Activated CD4-positive, alpha-beta T cell treated with anti-CD3 and anti-CD28 coated beads, Interleukin-2, amount 50 U/mL, for 4 hours (primary cell): ENCODE measurements at places on chromosomes 7 and 10.

- DNase-seq = no peak
Observed at GRCh38 chr7:3218411-3219225, 82.4 kb upstream of the SDK1 start.

DNA sequence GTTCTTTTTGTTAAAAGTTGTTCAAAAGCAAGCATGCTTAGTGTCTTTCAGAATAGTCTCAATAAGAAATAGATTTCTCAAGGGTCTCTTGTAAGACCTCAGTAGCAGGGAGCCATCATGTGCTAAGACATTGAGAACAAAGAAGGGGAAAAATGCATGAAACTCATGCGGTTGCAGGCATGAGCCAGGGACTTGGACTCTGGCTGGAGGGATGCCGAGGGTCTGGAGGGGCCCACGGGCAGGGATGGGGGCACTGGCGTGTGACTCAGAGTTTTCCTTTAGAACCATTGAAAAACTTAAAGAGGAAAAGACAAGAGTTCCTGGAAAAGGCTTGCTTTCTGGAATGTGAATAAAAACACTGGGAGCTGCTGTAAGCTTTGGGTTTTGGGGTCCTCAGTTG is 253.3 kb downstream of the CCDC3 start:
- DNase-seq = no peak

- DNase-seq = no peak
Observed at GRCh38 chr7:136234040-136234439, 256.9 kb upstream of the MTPN start.

DNA sequence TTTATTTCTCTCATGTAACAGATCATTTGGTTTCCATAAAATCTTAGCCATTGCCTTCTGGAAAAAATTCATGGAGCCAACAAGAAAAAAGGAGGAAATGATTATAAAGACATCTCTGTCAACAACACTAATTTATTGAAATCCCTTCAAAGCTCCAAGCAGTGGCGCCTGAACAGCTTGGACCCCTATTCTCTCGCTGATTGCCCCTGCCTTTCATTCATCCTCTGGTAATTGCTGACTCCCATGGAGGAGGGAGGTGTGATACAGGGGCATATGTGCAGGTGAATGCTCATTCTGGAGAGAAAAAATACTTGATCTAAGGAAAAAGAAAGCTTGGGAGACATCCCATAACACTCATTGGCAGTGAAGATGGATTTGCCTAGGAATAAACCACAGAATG is 345.5 kb downstream of the FGFR2 start:
- no peak for DNase-seq

GRCh38 chr10:6112893-6113292 is 24.1 kb downstream of the RBM17 start:
- DNase-seq = no peak

- DNase-seq = no peak
Observed at GRCh38 chr7:767941-768731, 41.1 kb upstream of the PRKAR1B start.

DNA sequence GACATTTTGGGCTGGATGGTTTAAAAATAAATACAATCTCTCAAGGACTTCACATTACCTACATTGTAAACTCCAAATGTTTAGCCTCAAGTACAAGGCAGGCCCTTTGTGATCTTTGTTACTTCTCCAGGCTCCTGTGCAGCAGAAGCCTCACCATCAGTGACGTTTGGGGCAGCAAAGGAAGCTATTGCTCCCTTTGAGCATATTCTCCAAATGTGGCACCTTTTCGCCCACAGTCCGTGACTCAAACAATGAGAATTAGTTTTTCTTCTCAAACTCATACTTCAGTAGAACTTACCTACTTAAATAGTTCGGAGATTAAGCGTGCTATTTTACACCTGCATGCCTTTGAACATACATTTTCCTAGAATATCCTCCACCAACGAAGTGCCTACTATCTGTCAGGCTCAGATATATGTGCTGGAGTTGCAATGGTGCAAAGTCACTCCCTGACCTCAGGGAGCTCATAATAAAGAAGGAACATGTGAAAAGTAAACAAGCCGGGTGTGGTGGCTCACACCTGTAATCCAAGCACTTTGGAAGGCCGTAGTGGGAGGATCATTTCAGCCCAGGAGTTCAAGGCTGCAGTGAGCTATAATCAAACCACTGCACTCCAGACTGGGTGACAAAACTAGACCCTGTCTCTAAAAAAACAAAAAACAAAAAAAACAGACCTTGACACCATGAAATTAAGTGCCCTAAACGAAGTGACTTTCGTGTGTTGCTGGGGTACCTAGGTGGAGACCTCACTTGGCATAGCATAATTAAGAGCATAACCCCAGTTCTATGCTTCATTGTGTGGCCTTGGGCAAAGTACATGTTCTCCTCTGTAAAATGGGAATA is 1.2 kb upstream of the ABCF2 start:
- DNase-seq = no peak

GRCh38 chr7:17668122-17668521 is 272.2 kb downstream of the SNX13 start:
- DNase-seq = no peak

DNA sequence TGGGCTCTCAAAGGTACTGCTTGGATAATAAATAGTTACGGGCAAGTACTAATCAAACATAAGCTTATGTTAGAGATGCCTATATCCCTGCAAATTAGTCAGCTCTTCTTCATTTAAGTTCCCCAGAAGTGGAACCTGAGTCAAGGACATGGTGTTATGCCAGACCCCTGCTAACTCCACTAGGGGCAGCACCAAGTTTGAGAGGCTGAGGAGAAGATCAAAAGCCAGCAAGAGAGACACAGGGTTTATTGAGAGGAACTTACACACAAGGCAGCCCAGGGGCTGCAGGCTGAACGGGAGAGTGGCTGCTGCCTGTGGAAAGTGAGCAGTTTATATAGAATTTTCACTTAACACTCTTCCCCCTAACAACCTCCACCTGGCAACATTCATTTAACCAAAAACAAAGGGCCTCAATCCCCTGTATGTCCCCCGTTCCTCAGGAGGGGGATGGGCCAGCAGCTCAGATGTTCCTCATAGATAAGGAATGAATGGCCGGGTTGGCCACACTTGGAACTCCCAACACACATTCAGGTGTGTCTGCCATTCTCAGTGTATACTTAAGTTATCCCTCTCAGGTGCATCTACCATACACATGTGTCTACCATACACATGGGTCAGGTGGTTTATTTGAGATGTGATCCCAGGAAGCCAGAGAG is 62.6 kb upstream of the GHITM start:
- no peak for DNase-seq

DNA sequence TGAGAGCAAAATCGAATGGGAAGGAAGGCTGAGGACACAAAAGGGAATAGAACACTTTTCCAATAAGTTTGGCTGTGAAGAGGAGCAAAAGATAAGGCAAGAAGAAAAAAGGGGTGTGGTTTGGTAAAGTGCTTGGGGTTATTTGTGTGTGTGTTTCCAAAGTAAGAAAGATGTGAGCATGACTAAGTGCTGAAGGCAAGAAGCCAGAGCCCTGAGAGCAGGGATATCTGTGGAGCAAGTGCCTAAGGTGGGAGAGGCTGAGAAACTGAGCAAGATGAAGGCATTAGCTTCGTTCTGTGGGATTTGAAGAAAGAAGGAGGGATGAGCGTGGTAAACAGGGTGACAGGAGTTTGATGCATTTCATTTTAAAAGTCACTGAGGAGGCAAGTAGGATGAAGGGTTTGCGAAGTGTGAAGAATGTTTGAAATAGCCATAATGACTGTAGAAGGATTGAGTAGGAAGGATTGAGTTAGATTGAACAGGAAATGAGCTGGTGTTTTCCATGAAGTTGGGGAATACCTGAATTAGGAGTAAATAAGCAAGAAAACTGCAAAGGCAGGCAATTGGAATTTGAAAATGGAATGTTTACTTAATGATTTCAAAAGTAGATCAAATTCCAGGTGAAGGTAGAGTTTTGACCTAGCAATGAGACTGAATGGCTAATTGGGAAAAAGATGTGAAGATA is 19.9 kb upstream of the SP4 start:
- DNase-seq = no peak

DNA sequence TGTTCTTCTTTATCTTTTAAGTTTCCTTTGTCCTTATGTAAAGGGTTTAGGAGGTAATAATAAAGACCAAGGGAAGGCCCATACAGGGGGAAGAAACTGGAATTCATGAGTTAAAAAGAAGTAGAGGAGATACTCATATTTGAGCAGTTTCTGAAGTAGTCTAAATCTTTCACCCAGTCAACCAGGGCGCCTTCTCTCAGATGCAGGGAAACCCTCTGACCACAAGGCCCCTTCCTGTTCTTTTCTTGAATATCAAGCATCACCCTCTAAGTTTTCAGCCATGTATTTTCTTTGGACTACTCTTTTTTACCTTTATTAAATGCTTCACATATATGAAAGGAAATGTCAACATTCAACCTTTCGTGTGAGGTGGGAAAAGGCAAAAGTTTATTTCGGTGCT is 630.8 kb downstream of the SUGCT start:
- no peak for DNase-seq

DNA sequence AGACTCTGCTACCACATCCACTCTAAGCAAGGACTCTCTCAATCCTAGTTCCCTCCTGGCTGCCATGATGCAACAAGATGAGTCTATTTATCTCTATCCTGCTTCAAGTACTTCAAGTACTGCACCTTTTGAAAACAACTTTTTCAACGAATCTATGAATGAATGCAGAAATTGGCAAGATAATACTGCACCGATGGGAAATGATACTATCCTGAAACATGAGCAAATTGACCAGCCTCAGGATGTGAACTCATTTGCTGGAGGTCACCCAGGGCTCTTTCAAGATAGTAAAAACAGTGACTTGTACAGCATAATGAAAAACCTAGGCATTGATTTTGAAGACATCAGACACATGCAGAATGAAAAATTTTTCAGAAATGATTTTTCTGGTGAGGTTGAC is 40.7 kb downstream of the AHR start:
- DNase-seq = no peak

DNA sequence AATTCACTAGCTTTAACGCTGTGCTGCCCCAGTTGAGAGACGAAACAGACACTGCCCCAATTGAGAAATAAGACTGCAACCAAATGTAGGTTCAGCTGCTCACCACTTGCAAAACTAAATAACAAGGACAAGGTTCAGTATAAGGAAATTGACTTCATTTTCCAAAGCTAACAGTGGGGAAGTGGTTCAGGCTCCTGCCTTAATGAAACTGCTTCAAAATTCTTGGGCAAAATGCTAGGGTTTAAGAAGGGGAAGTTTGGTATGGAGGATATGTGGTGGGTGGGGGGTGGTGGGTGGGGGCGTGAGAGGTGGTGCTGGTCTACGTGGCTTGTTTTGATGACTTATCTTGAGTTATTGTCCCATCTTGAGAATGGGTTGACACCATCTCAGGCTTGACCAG is 21.8 kb downstream of the MRPL32 start:
- no peak for DNase-seq

- no peak for DNase-seq
Observed at GRCh38 chr10:119762035-119762434, 36.2 kb downstream of the INPP5F start.
